Activated T-helper 1 cell treated with Interleukin-2 at 50 U/mL for 16 hours (primary cell): ENCODE measurements at places on chromosomes 12 and 14.

GRCh38 chr12:50241178-50241577 lies 42.1 kb downstream of the LIMA1 start:
- DNase-seq, result no peak

DNA sequence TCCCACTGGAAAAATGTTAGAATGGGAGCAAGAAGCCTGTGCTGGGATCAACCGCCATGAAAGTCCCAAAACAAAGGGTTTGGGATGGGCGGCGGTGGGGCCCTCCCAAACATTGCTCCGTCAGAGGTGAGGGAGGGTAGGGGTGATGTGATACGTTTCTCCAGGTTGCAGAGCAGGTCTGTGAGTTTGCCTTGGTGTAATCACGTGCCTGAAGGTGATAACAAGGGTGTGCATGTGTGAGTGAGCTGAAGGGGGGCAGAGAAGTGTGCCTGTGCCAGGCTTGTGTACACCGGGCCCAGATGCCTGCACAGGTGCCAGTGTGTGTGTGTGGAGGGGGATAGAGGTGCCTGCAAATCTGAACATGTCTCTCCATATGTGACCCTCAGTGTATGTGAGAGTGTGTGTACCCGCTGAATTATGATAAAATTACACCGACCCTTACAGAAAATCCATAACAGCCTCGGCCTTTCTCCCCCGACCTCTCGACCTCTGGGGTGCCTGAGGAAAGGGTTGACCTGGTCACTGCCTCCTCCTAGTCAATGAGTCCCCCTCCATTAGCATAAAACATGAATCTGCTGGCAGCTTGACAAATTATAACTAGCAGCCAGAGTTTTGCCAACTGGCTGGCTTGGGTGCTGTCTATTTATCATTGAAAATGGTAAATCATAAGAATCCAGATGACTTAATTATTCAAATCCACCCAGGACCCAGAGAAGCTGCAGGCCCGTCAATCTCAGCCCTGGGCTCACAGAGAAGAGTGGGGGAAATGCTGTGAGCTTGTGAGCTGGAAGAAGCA lies 55.6 kb downstream of the SMUG1 start:
- no peak for DNase-seq

- no peak for DNase-seq
These were observed 46.8 kb upstream of the PCED1B start for GRCh38 chr12:47032644-47033043.

DNA sequence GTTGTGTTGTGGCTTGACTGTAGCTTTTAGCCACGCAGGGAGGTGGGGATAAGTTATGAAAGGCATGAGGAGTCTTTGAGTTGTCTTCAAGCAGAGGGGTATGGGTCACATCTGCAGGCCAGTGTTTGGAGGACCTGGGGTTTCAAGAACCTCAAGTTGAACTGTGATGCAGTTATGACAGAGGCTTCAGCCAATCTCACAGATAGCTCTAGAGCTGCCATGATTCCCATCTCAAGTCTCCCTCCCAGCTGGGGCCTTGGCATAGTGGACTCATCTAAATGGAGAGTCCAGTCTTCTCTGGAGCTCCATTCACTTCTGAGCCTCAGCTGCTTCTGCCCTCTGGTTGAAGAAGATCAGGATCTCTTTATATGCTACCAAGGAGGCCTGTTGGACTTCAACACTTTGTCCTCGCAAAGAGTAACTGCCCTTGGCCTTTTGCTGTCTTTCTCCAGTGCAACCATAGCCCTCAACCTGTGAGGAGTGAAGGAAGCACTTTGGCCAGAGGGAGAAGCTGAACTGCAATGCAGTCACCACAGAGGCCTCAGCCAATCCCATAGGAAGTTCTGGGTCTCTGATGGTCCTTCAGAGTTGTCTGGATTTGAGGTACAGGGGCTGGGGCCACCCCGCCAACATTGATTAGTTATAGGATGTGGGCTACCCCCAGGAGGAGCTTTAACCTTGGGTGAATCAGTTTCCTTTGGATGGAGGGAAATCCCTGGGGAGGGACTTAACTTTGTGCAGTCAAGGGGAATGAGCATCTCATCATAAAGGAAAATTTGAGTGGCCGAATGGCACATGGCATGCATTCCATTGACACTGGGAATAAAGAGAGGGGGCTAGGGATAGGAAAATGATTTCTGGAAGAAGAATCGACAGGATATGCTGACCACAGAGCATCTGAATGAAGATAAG lies 230.5 kb downstream of the PCNX1 start:
- no peak for DNase-seq

DNA sequence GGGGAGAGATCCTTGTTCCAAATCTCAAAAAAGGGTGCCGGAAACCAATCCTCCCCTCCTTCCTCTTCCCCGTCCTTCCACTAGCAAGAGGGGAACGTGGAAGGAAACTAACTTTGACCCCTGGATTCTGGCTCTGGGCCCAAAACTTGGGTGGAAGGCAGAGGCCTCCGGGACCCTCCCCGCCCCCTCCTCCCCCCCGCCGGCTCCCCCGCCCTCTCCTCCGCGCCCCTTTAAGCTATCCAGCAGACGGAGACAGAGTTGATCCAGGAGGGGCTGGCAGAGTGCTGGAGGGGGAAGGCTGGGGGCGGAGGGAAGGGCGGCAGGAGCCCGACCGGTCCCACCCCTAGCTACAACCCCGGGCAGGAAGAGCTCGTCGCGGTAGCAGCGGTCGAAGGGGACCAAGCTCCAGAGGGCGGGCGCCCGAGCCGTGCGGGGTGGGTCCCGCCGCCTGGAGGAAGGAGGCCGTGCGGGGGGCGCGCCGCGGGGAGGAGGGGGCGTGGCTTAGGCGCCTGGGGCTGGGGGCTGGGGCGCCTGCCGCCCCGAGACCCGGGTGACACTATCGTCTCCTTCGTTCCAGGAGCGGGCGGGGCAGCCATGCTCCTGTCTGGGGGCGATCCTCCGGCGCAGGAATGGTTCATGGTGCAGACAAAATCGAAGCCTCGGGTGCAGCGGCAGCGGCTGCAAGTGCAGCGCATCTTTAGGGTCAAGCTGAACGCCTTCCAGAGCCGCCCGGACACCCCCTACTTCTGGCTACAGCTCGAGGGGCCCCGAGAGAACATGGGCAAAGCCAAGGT lies at the start of gene NYNRIN:
TSS of gene NYNRIN (plus strand) at position 351 of the 794 bp plus-strand sequence. CDS start at position 595, 244 bp downstream.
- peak; percentile 23 for DNase-seq

GRCh38 chr14:97368900-97369564 lies 571.9 kb downstream of the VRK1 start:
- no peak for DNase-seq

GRCh38 chr12:48542300-48542928 lies 17.0 kb downstream of the OR8S1 start:
- no peak for DNase-seq

DNA sequence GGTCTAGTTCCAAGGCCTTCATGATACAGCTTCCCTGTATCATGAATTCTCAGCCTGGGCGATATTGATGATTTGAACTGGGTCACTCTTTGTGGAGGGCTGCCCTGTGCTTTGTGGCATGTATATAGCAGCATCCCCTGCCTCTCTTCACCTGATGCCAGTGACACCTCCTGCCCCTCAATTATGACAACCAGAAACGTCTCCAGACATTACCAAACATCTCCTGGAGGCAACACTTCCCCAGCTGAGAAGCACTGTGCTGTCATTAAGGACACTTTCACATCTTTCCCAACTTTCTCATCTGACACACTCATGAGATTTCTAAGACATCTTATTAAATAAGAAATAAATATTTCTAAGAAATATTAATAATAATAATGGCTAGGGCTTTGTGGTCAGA lies 315.3 kb downstream of the BCL11B start:
- no peak for DNase-seq

DNA sequence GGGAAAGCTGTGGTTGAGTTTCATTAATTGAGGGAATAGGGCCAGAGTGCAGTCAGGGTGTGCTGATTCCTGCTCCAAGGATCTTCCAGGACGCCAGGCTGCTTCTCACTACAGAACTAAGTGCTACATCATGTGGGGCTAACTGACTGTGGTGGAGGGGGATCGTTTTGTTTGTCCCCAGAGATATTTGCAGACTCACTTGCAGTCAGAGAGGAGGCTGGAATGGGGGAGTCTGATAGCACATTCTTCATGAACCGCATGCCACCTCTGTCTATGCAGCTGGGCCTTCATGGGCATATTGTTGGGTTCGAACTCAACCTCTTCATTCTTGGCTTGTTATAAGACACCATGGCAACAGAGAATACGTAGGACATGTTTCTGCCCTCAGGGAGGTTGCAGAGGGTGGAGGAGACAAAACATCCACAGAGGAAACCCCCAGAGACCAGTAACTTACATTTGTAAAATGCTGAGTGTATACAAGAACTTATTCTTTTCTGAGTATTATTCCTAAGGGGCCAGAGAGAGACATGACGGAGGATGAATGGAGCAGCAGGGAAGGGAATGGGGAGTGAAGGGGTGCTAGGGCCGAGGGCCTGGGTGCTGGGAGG lies 13.0 kb downstream of the KRT7 start:
- no peak for DNase-seq

- DNase-seq, result no peak
These were observed 99.1 kb upstream of the CCND2 start for GRCh38 chr12:4174417-4174816.

GRCh38 chr12:30985814-30986452 lies 59.4 kb downstream of the TSPAN11 start:
- no peak for DNase-seq

DNA sequence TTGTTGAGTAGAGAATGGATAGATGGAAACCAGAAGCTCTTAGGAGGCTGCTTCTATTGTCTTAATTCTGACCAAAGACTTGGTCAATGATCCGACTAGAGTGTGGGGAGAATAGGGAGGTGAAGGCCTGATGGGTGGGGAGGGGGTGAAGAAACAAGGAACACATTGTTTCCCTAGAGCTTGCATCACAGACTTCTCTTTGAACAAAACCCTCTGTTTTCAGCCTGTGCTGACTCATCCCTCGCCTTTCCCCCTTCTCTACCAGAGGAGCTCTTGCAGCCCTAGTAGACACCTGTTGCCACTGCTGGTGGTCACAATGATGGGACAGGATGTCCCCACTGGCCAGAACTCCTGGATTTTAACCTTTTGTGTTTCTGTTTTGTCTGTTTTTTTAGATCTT lies 46.8 kb upstream of the CISTR start:
- DNase-seq, result no peak

GRCh38 chr12:105469701-105470100 lies 139.2 kb downstream of the C12orf75 start:
- DNase-seq, result no peak

DNA sequence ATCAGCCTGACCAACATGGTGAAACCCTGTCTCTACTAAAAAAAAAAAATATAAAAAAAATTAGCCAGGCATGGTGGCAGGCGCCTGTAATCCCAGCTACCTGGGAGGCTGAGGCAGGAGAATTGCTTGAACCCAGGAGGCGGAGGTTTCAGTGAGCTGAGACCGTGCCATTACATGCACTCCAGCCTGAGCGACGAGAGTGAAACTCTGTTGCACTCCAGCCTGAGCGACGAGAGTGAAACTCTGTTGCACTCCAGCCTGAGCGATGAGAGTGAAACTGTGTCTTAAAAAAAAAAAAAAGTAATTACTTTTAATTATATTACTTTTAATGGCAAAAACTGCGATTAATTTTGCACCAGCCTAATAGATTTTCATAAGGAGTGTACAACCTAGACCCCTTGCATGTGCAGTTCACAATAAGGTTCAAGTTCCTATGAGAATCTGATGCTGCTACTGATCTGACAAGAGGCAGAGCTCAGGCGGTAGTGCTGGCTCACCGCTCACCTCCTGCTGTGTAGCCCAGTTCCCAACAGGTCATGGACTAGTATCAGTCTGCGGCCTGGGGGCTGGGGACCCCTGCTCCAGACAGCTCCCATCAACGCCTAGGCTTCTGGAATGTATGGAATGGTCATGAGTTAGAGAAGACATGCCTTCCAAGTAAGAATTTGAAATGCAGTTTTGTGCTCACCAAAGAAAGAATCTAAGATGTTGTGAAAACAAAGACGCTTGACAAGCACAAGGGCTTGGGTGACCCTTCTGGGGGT lies 10.1 kb downstream of the LTB4R start:
- DNase-seq, result no peak

- no peak for DNase-seq
These were observed 12.1 kb upstream of the SLC10A1 start for GRCh38 chr14:69808919-69809808.

DNA sequence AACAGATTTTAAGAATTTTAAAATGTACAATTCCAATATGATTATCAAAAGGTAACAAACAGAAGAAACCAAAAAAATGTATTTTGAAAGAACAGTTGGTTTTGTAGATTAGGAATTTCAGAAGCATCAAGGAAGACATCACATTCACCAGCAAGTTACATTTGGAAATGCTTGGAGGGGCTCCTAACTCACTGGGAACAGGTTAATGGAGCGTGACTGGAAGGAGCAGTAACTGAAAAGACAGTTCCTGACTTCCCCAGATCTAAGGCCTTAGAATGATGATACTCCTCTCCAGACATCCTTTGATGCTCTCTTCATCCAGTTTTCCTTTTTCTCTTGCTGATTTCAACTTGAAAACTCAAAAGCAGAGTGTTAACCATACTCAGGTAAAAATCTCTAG lies 220.0 kb upstream of the EGLN3 start:
- DNase-seq, result no peak

GRCh38 chr14:89507521-89507920 lies 90.5 kb upstream of the FOXN3 start:
- DNase-seq, result no peak

DNA sequence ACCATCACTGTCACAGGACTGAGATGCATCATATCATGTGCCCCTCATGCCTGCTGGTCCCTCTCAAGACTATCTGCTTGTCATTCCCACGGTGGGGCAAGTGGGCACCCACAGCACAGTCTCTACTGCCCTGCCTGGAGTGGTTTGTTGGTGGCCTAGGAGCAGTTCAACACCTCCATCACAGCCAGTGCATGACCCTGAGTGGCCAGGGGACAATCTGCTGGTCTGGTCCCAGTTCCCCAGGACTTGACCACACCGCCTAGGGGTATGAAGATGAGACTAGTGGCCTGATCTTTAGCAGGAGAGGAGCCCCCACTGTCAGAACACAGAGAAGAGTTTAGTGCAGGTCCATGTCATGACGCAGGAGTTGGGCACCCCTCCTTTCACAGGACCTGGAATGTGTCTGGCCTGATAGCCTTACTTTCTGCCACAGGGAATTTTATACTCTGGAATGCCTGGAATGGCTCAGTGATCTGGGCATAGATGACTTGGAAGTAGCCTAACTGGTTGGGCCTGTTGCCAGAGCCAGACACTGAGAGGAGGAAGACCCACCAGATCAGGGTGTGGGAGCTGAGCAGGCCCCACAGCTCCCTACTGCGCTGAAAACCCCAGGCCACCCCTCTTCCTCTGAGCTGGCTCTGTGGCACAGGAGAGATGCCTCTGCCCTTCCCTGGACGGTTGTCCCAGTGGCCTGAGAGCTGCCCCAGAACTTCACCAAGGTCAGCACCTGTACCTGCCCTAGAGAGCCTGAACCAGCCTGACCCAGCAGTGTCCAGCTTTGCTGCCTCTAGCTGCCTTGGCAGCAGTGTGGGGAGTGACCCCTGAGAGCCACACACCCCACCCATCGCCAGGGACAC lies 83.3 kb downstream of the PUS7L start:
- DNase-seq, result no peak

DNA sequence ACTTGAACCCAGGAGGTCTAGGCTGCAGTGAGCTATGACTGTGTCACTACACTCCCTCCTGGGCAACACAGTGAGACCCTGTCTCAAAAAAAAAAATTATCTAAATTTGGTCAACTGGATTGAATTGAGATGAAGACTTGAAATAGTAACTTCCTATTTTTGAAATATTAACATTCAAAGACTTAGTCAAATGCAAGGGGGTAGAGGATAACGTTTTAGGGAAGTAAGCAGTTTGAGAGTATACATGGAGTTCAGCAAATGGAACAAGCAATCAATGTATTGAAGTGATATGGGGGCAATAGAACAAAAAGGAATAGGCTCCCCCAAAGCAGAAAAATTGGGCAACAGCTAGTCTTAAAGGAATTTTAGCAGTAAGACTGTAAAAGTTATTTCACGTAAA lies 4.6 kb upstream of the MFAP5 start:
- DNase-seq, result no peak
